ENCODE measurements at places on chromosomes 13 and 19. TPM values are rescaled to one million over a fixed set of nuclear protein-coding genes. Genes with fewer than 3 reads are reported as not detected.
A peak's percentile ranks its signal among the peaks of the same experiment; 100 is the strongest.

The LILRB3 gene
- total RNA-seq, result 19.3 TPM

GRCh38 chr19:56403261-56403660 lies 871 bp upstream of the ZNF583 start:
- no peak for DNase-seq

The KLK1 gene
- not detected for total RNA-seq

The CYP2A7 gene
- total RNA-seq, result not detected

The LGALS14 gene
- total RNA-seq, result not detected

DNA sequence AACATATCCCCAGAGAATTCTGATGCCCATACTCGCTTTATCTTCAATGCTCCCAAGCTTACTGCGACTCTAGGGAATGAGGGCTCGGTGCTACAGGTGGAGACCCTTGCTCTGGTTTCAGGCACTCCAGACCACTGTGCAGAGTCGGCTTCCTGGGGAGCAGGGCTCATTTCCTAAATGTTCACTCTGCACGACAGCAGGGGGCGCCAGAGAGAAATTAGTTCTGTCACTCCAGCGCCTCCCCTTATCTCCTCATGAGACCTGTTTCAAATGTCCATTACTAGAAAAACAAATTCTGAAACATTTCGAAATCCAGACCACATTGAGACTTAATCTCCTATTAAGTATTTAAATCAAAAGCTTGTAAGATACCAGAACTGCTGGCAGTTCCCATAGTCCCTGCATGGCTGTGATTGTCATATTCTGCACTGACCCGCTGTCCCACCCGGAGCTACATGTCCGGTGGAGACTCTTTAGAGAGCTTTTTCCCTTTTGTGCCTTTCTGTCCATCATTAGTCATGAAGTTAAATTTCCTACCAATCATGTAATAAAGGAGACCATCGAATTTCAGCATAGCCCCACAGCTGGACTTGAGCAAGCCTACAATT lies 22.4 kb downstream of the EPSTI1 start:
- peak; percentile 88 for DNase-seq

DNA sequence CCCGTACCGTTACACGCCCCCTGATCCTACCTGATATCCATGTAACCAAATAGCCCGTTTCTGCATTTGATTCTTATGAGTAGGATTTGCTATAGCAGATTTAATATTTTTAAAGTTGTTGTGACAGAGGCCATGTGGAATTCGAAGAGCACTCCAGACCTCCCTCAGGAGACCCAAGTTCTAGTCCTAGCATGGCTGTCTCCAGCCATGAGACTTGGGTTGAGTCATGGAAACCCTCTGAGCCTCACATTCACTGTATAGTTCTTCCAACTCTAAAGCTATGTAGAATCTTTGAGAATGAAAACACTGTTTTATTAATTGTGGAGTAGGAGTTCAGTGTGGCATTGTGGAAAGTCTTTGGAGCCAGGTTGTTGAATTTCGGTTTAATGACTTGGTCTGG lies 8.0 kb upstream of the GPR183 start:
- DNase-seq, result no peak

DNA sequence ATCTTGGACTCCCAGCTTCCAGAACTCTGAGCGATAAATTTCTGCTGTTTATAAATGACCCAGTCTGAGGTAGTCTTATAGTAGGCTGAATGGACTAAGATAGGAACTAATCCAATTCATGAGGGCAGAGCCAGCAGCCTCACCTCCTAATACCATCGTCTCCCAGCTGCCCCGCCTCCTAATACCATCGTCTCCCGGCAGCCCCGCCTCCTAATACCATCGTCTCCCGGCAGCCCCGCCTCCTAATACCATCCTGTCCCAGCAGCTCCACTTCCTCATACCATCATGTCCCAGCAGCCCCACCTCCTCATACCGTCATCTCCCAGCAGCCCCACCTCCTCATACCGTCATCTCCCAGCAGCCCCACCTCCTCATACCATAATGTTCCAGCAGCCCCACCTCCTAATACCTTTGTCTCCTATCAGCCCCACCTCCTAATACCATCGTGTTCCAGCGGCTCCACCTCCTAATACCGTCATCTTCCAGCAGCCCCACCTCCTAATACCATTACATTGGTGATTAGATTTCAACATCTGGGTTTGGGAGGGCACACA lies 2.4 kb upstream of the ARGLU1 start:
- peak; percentile 67 for DNase-seq

The ZGLP1 gene
- total RNA-seq, result 3.7 TPM

DNA sequence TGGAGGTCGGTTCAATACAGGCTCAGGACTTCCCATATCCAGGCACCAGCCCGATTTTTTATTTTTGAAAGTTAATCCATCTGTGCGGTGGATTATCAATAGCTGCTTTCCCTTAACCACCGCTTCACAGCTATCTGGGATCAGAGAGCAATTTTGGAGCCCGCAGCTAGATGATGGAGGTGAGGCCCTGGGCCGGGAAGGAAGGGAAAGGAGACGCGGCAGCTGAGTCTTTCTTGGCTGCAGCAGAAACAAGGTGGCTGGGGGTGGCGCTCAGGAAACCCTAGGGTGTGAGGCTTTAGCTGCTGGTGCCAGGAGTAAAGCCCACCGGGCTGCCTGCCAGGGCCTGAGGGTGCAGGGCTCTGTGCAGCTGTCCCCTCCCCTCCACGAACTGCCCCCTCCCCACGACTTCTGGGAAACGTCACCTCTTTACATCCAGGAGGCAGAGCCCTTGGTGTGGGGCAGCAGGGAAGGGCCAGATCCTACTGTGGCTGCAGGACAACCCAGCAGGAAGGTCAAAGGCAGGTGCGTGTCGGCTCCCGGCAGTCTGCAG lies 307.0 kb downstream of the ZNF536 start:
- DNase-seq, result no peak

- no peak for DNase-seq
Observed at GRCh38 chr13:75173457-75174356, 308.3 kb downstream of the TBC1D4 start.

DNA sequence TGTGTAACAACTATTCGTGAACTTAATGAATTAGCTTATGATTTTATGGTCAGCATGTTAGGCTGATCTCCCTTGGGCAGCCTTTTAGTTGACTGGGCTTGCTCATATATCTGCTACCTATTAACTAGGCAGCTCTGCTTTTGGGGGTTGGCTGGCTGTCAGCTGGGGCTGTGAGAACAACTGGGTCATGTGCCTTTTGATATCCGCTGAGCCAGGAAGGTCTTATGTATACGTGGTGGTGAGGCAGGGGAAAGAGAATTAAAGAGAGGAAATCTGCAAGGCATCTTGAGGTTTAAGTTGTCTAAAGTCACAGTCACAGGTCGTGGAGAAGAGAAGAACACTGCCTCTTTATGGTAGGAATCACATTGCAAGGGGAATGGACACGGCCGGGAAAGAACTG lies 206.9 kb downstream of the LMO7 start:
- no peak for DNase-seq

- DNase-seq, result no peak
Observed at GRCh38 chr13:50574731-50575130, 268.8 kb downstream of the DLEU7 start.

DNA sequence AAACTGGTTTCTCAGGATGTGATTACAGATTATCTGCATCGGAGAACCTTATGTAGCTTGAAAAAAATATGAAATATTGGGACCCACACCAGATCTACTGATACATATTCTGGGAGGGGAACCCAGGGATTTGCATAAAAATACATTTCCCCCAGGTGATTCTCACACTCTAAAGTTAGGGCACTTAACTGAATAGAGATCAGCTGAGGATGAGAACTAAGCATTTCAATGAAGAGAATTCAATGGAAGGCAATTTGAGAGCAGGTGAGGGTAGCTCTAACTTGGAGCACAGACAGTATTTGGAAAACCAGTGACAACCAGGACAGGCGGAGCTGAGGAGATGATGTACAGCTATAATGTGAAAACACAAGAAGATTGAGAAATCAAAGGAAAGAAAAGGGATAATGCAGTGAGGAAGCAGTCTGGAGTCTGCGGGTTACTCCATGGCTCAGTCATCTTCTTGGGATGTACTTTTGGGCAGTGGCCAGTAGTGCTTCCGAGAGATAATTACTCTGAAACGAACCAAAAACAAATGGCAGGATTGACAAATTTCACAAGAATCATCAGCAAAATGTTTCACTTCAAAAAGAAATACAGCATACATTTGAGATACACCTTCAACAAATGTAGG lies 6.1 kb upstream of the OXGR1 start:
- DNase-seq, result no peak

- no peak for DNase-seq
Observed at GRCh38 chr13:24505256-24505655, 7.3 kb downstream of the PARP4 start.

The SIGLEC6 gene
- 2.1 TPM for total RNA-seq

DNA sequence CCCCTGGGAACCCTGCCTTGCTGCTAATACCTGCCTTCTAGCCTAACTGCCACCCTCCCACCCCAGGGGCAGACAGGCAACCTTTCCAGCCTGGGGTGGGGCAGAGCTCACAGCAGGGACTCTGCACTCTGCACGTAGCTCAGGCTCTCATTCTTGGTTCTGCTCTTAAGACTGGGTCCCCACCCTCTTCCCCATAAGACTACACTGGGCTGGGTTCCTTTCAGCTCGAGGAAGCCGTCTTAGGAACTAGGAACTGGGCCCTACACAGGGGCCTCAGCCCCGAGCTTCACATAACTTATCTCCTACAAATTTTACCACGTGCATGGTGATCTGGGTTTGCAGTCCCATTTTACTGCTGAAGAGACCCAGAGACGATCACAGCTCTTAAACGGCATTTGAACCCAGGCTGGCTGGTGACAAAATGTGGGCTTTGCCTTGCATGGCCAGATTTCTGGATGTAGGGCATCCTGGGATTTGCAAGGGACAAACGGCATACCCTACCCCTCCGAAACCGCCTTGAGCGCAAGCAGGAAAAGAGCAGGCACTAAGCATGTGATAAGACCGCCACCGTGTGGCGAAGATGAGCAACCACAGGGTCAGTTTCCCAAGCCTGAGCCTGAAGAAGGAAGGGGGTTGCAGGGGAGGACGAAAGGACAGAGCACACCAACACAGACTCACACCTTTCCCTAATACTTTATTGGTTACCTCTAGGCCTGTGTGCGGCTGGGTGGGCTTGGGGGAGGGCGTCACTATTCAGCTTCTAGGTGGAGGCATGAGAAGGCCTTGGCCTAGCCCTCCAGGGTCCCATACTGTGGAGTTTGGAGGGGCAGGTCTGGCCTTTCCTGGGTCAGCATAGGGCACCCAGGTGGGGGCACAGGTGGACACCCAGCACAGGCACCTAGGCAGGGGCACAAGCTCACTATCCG lies 5.1 kb downstream of the JUNB start:
- peak; percentile 91 for DNase-seq

GRCh38 chr13:98994080-98994479 lies 16.2 kb upstream of the DOCK9 start:
- no peak for DNase-seq

DNA sequence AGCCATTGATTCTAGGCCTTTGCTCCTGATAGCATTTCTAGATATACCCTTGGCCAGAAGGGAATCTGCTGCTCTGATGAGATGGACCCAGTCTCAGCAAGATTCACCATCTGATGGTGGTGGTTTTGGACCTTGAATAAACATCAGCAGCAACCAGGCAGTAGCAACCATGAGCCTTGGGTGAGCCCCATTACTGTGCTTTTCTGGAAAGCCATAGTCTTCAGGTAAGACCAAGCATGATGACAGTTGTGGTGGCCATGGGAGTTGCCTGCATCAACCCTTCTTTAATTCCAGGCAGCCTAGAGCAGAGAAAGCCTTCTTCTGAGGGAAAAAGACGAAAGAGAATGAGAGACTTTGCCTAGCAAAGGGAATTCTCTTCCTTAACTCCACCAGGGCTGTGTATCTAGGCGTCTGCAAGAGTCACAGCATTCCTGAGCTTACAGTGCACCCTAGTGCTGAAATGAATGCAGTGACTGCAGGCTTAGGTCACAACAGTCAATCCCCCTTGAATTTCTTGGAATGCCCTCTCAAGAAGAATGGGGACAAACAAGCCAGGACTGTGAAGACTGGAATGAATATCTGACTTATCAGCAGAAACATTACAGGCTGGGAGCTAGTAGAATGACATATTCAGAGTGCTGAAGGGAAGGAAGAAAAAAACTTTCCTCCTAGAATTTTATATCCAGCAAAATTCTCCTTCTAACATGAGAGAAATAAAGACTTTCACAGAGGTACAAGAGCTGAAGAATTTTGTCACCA lies 942.4 kb upstream of the PCDH20 start:
- DNase-seq, result no peak

The ZNF548 gene
- total RNA-seq, result 21.9 TPM

The TRPC4 gene
- 11.5 TPM for total RNA-seq

GRCh38 chr13:70023516-70023915 lies 84.1 kb upstream of the ATXN8OS start:
- DNase-seq, result no peak

Measured in sigmoid colon (tissue), 7 donors.